ENCODE measurements at places on chromosomes 6 and 20. TPM values are rescaled to one million over a fixed set of nuclear protein-coding genes. Genes with fewer than 3 reads are reported as not detected.

Gene BAG2
- total RNA-seq, result 1.2 TPM

Gene ADGRF4
- not detected for total RNA-seq

Gene SIM1
- total RNA-seq, result 49.8 TPM

Gene FNDC1
- 0.88 TPM for total RNA-seq
